Cardiac ventricle fibroblast (primary cell): ENCODE measurements at places on chromosomes 16 and 17. TPM values are rescaled to one million over a fixed set of nuclear protein-coding genes. Genes with fewer than 3 reads are reported as not detected.

Gene TUBB3
- total RNA-seq = 63.9 and 72.3 TPM in 2 replicates

Gene MARCHF10
- not detected in 2 replicates for total RNA-seq

Gene KCNH4
- total RNA-seq = not detected in 2 replicates

Gene MYO15A
- 2.0 and 3.1 TPM in 2 replicates for total RNA-seq

Gene RAMP2
- total RNA-seq = 0.24 and 1.8 TPM in 2 replicates

Gene SNAI3
- not detected in 2 replicates for total RNA-seq

Gene PPP1R27
- total RNA-seq = not detected in 2 replicates

Gene CBLN1
- total RNA-seq = not detected in 2 replicates

Gene RTN4RL1
- 2.6 and 4.8 TPM in 2 replicates for total RNA-seq

Gene SCGB1C2
- not detected in 2 replicates for total RNA-seq
